ENCODE measurements at places on chromosomes 7 and 10. TPM values are rescaled to one million over a fixed set of nuclear protein-coding genes. Genes with fewer than 3 reads are reported as not detected.

DNA sequence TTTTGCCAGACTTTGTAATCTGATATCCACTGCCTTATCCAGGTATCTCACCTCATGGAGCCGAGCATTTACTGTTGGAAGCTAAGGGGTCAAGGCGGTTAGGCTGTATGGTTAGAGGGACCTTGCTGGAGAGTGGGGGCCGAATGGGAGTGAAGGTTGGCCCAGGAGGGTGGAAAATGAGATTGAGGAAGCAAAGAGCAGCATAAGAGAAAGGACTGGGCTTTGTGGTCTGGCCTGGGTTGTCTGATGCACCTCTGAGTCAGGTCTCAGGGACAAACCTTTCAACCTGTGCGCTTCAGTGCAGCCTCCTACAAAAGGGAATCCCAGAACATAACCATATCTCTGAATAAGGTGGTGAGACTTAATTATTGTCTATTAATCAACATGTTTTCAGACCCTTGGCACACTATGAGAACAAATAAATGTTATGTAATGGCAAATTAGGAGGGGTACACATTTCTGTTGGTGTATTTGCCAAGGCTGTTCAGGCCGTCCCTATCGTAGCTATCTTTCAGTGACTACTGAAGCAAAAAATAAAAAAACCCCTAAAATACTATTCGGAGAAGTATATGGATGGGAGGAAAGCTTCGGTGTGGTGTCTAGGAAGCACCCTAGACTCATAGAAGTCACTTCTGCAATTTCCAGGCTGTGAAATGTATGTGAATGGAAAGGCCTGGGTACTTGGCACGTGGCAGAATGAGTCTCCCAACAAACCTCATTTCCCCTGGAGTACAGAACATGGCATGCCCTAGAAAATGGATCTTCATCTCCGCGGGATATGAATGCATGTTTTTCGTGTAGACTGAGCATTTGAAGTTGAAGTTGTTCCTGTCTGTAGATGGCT is 4.3 kb downstream of the CAMK1D start:
- H3K36me3 ChIP-seq, result peaks cover 1% of the 10 kb centered on the region
- H3K4me3 ChIP-seq, result no peak overlapping the region
- peaks cover 19% of the 10 kb centered on the region for H3K4me1 ChIP-seq
- H3K27me3 ChIP-seq, result peaks cover 45% of the 10 kb centered on the region

DNA sequence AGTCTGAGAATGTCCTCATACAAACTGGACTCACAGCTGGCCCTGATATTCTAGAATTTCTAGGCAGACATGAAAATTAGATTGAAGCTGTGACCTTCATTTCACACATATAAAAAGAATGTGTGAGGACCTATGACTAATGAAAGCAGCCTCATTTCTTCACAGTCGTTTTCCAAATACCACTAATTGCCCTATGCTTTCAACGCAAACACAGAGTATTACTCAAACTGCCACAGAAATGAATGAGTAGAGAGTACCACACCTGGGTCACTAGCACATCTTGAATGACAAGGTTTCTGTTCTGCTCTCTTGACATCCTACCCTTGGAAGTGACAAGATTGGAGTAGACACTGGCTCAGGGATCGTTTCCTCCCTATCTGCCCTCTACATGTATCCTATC is 142.4 kb downstream of the C1GALT1 start:
- peaks cover 14% of the 10 kb centered on the region for H3K27me3 ChIP-seq
- no peak for DNase-seq
- H3K4me3 ChIP-seq, result no peak overlapping the region
- no peak overlapping the region for H3K27ac ChIP-seq
- H3K4me1 ChIP-seq, result no peaks in the 10 kb centered on the region

GRCh38 chr10:22316286-22317075 is at the start of gene COMMD3:
Gene COMMD3, plus strand, starts transcription at chr10:22316388. Its CDS starts 30 bp downstream, at chr10:22316418.
- peak within 1 kb of the TSS; percentile 95 for H3K27ac ChIP-seq
- H3K4me1 ChIP-seq, result peaks cover 41% of the 10 kb centered on the region
- H3K4me3 ChIP-seq, result peak within 1 kb of the TSS; percentile 93
- peaks cover 6% of the 10 kb centered on the region for H3K27me3 ChIP-seq
- peak; percentile 87 for DNase-seq
- H3K36me3 ChIP-seq, result peaks cover 13% of the 10 kb centered on the region

GRCh38 chr7:36057323-36057722 is 95.7 kb upstream of the EEPD1 start:
- no peak overlapping the region for H3K4me3 ChIP-seq
- no peak overlapping the region for H3K27ac ChIP-seq
- H3K27me3 ChIP-seq, result peaks cover 30% of the 10 kb centered on the region
- H3K4me1 ChIP-seq, result peaks cover 2% of the 10 kb centered on the region
- DNase-seq, result no peak
- no peaks in the 10 kb centered on the region for H3K36me3 ChIP-seq

GRCh38 chr7:5614600-5614999 is 166.9 kb downstream of the RNF216 start:
- H3K4me1 ChIP-seq, result peaks cover 3% of the 10 kb centered on the region
- no peaks in the 10 kb centered on the region for H3K36me3 ChIP-seq
- H3K27ac ChIP-seq, result no peak overlapping the region
- no peak overlapping the region for H3K4me3 ChIP-seq
- no peaks in the 10 kb centered on the region for H3K27me3 ChIP-seq

GRCh38 chr10:63633677-63634487 is 112.7 kb downstream of the REEP3 start:
- peaks cover 12% of the 10 kb centered on the region for H3K27me3 ChIP-seq
- no peak overlapping the region for H3K27ac ChIP-seq
- DNase-seq, result no peak
- H3K36me3 ChIP-seq, result no peaks in the 10 kb centered on the region
- H3K4me3 ChIP-seq, result no peak overlapping the region

DNA sequence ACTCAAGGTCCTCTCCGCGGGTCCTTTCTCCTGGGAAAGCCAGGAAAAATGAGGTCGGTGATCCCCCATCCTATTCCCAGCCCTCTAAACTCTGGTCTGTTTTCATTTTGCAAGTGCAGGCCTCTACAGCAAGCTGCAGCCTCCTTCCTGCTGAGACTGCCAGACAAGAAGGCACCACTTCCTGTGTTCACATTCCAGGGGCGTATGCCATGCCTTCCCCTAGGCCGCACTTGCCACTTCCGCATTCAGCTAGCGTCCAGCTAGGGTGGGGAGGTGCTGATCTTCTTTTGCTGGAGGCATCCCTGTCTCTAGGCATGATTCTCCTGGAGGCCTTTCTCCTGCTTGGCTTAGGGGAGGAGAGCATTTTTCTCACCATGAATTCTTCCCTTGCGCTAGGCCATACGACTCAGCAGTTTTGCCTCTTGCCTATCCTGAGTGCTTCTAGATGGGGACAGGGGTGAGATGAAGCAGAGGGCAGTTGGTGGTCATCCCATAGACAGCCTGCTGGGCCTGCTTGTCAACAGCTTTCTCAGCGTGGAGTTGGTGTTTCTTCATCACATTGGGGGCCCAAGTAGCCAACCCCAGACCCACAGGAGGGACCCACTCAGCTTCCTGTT is 328.9 kb downstream of the RPS24 start:
- DNase-seq, result peak; percentile 44
- H3K36me3 ChIP-seq, result no peaks in the 10 kb centered on the region
- peaks cover 16% of the 10 kb centered on the region for H3K27me3 ChIP-seq
- H3K27ac ChIP-seq, result peak overlapping the region; percentile 62
- H3K4me3 ChIP-seq, result no peak overlapping the region

GRCh38 chr10:113517165-113517900 is 35.5 kb upstream of the HABP2 start:
- H3K27ac ChIP-seq, result no peak overlapping the region
- peaks cover 23% of the 10 kb centered on the region for H3K27me3 ChIP-seq
- DNase-seq, result no peak
- no peaks in the 10 kb centered on the region for H3K4me1 ChIP-seq

DNA sequence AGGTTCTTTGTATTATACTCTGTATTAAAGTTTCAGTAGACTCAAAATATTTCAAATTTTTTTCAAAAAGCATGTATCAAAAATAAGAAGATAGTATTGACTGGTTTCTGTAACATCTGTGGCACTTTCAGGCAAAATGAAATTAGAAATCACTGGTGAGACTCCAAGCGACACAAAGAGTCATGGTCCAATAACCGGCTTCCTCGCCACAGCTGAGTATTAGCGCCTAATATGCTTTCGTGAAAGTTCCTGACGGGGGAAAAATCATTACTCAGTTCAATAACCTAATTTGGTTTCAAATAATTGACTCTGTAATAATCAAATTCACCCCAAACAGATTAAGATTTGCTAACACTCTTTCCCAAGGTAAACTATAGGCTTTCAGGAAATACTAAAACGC is 13.4 kb downstream of the TMEM209 start:
- no peak overlapping the region for H3K27ac ChIP-seq
- H3K27me3 ChIP-seq, result no peaks in the 10 kb centered on the region
- no peak overlapping the region for H3K4me3 ChIP-seq
- H3K4me1 ChIP-seq, result peaks cover 3% of the 10 kb centered on the region
- DNase-seq, result no peak

- no peak overlapping the region for H3K27ac ChIP-seq
- no peaks in the 10 kb centered on the region for H3K36me3 ChIP-seq
- H3K27me3 ChIP-seq, result no peaks in the 10 kb centered on the region
These were observed 284.4 kb upstream of the PHYHIPL start for GRCh38 chr10:58892031-58892531.

- no peak overlapping the region for H3K27ac ChIP-seq
- H3K4me1 ChIP-seq, result no peaks in the 10 kb centered on the region
- no peak overlapping the region for H3K4me3 ChIP-seq
- no peaks in the 10 kb centered on the region for H3K27me3 ChIP-seq
These were observed 181.8 kb downstream of the CDK14 start for GRCh38 chr7:90777886-90778285.

- peaks cover 20% of the 10 kb centered on the region for H3K27me3 ChIP-seq
- no peak overlapping the region for H3K4me3 ChIP-seq
- no peak for DNase-seq
These were observed 442.5 kb downstream of the KCNMA1 start for GRCh38 chr10:77195101-77195500.

The UCMA gene
- total RNA-seq, result not detected

The XPNPEP1 gene
- total RNA-seq, result 72.7 TPM

The NPC1L1 gene
- not detected for total RNA-seq

The SEMA4G gene
- total RNA-seq, result 0.26 TPM

The NANOS1 gene
- total RNA-seq, result 0.28 TPM

Measured in activated CD8-positive, alpha-beta memory T cell treated with anti-CD3 and anti-CD28 coated beads, Interleukin-2, amount 10 ng/mL, durations not matched to agents 7 days and 5 days (primary cell).